T-helper 17 cell (primary cell): ENCODE measurements at places on chromosomes 12 and 14. TPM values are rescaled to one million over a fixed set of nuclear protein-coding genes. Genes with fewer than 3 reads are reported as not detected.

Gene C1QL4
- not detected for total RNA-seq

DNA sequence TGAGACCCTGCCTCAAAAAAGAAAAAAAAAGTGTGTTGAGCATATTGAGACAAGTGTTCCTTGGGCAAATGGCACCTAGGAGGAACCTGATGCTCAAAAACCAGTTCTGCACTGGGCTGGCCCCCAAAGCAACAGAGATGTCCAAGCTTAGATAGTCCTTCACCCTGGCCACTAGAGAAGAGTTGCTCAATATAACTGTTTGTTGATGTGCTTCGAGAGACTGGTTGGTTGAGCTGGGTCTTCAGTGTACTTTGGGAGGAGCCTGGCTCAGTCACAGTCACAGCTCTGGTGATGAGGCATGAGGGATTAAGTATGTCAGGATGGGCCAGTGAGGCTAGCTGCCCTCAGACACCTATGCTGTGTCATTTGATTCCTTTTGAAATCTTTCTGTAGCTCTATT lies 38.0 kb downstream of the SLC2A14 start:
- DNase-seq = no peak
- no peaks in the 10 kb centered on the region for H3K36me3 ChIP-seq
- H3K27me3 ChIP-seq = peaks cover 13% of the 10 kb centered on the region
- H3K4me3 ChIP-seq = no peak overlapping the region
- H3K27ac ChIP-seq = no peak overlapping the region
- H3K4me1 ChIP-seq = peaks cover 2% of the 10 kb centered on the region

DNA sequence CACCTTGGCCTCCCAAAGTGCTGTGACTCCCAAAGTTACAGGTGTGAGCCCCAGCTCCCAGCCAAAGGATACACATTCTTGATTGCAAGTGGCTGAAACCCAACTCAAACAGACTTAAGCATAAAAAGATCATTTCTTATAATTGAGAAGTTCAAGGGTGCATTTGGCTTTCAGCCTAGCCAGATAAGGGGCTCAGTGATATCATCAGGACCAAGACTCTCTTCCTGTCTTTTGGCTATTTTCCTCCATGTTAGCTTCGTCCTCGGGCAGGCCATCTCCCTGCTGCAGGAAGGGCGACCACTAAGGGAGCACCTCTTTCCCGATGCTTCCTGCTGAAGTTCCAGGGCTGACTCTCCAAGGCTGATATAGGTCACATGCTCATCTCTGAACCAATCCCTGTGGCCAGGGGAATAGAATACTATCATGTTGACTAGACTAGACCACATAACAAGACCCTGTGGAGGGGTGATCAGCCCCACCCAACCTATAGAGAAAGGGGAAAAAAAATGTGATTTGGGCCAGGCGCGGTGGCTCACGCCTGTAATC lies 9.8 kb upstream of the KRT8 start:
- H3K4me3 ChIP-seq = no peak overlapping the region
- no peak for DNase-seq
- peaks cover 10% of the 10 kb centered on the region for H3K4me1 ChIP-seq
- H3K36me3 ChIP-seq = no peaks in the 10 kb centered on the region
- H3K27ac ChIP-seq = no peak overlapping the region

- H3K36me3 ChIP-seq = no peaks in the 10 kb centered on the region
- peak overlapping the region; percentile 61 for H3K4me3 ChIP-seq
- DNase-seq = no peak
Observed at GRCh38 chr14:20652996-20653975, 11.8 kb upstream of the OR6S1 start.

DNA sequence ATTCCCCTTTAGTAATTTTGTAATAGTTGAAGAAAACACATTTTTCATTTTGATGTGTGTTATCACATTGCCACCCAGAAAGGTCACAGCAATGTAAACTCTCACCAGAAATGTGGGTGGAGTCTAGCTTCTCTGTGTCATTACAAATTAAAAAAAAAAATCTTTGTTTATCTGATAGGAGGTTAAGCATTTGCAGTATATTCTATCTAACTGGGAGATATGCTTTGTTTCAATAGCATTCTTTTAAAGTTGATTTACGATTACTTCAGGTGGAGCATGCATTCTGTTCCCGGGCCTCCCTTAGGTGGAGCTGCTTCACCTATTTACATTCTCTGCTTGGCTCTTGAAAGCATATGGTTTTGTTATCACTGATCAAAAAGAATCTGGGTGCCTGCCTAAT lies 7.8 kb downstream of the ADIPOR2 start:
- no peak overlapping the region for H3K27ac ChIP-seq
- no peak for DNase-seq
- no peaks in the 10 kb centered on the region for H3K27me3 ChIP-seq
- no peak overlapping the region for H3K4me3 ChIP-seq

DNA sequence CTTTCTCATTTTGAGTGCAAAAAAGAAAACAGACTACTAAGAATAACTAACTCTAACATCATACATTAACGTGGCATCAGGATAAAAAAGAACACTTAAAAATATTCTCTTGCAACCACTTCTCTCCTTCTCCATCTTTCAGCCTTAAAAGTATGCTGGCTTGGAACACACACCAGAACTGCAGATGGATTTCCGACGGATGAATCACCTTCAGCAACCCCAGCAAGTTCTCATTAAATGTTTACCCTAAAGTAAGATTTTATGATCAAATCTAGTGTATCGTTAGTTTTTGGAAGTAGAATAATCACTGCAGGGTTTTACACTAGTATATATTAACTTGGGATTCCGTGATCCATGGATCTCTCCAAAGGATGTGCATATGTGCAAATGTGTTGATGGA lies 1.2 kb downstream of the NEK9 start:
- peak overlapping the region; percentile 89 for H3K4me3 ChIP-seq
- H3K27ac ChIP-seq = peak overlapping the region; percentile 99
- H3K27me3 ChIP-seq = no peaks in the 10 kb centered on the region
- peaks cover 8% of the 10 kb centered on the region for H3K36me3 ChIP-seq
- DNase-seq = no peak

GRCh38 chr14:46323404-46323762 lies 328.2 kb downstream of the RPL10L start:
- DNase-seq = no peak
- H3K4me3 ChIP-seq = no peak overlapping the region
- H3K4me1 ChIP-seq = no peaks in the 10 kb centered on the region
- no peak overlapping the region for H3K27ac ChIP-seq
